ENCODE measurements at places on chromosomes 5 and 9.

- DNase-seq = no peak
Measured at GRCh38 chr5:158246661-158247060, 387.7 kb upstream of the CLINT1 start.

DNA sequence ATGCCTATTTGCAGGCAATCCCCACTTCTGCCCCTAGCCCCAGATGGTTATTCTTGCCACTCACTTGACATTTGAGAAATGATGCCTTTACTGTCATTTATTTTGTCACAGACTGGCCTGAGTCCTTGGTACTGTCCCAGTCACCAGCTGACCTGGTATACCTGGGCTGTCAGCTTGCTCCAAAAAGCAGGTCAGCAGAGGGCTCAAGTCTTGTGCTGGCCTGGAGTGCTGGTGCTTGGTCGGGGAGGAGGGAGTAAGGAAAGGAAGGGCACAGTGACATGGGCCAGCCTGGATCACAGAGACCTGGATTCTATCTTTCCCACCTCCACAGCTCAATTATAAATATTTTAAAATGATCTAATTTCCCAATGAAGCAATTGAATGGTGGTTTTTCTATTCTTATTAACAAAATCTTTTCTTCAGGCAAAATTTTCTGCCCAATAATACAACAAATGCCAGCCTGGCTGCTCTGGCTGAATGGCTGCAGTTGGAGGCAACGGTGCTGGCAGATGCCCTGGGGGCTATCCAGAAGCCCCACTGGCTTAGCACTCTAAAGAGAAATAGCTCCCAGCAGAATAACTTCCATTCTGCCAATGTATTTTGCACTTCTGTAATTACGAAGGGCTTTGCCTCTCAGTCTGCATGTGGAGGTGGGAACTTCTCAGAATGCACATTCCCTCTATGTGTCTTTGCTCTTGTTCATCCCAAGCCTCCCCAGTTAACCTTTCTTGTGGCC lies 160.6 kb downstream of the GADD45G start:
- DNase-seq = no peak

GRCh38 chr5:157100140-157100679 lies 8.6 kb downstream of the HAVCR2 start:
- DNase-seq = no peak

GRCh38 chr9:14750821-14751220 lies 28.3 kb upstream of the CER1 start:
- DNase-seq = no peak

GRCh38 chr5:149731617-149732323 lies 1.7 kb downstream of the PPARGC1B start:
- peak; percentile 58 for DNase-seq

GRCh38 chr5:80192507-80193241 lies 63.2 kb downstream of the SERINC5 start:
- no peak for DNase-seq

- no peak for DNase-seq
Measured at GRCh38 chr5:176741561-176742211, 68.7 kb upstream of the UNC5A start.

DNA sequence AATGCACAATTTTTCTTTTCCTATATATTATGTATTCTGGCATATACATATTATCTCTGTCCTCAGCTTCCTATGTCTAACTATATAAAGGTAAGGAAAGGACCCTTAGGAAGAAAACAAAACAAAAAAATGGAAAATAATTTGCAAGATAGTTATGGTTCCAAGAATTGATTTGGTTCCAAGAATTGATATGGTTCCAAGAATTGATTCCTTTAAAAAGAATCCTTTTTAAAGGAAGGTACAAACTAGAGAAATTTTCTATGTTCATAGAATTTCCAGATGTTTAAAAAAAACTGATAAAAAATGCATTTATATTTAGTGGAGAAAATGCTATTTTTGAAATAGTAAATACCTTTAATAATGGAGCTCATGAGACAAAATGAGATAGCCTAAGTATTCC lies 12.1 kb downstream of the LYRM7 start:
- DNase-seq = no peak

GRCh38 chr9:35920051-35920620 lies 10.8 kb downstream of the SPAAR start:
- no peak for DNase-seq

DNA sequence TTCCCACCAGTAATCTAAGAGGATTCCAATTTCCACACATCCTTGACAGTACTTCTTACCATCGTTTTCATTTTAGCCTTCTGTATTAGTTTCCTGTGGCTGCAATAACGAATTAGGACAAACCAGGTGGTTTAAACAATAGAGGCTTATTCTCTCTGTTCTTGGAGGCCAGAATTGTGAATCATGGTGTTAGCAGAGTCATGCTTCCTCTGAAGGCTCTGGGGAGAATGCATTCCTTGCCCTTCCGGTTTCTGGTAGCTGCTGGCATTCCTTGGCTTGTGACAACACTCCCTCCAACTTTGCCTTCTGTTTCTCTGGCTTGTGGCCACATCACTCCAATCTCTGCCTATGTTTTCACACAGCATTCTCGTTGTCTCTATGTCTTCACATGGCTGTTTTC lies 23.5 kb downstream of the RIGI start:
- no peak for DNase-seq

- peak; percentile 62 for DNase-seq
Measured at GRCh38 chr5:172450861-172451695, 3.2 kb downstream of the SH3PXD2B start.

DNA sequence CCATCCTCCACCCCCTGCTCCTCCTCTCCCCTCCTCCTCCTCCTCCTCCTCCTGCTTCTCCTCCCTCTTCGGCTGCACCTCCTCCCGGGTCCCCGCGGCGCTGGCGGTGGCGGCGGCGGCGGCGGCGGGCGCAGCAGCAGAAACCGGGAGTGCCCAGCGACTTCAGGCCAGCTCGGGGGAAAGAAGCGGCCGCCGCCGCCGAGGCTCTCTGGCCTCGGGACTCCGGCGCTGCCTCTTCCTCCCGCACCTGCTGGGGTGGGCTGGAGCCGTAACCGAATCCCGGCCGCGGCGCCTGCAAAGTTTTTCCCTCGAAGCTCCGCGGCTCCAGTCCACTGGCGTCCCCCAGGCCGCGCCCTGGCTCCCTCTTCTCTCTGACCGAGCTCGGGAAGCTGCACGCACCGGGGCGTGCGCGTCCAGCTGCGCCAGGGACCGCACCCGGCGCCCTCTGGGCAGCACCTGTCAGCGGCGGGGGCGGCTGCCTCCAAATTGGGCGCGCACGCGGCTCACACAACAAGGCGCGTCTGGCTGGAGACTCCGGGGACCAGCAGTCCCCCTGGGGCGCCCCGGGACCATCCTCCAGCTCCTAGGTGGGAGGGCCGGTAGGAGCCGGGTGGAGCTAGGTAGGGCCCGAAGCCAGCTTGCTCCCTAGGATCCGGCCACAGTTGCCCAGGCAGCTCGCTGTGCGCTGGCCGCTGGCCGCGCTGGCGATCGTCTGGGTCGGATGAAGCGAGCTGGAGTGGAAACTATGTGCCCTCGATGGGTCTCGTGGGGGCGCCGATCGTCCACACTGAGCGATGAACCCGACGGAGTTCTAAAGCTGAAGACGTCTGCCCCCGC lies at the start of gene MCTP1:
MCTP1 (minus strand) TSS at position 523 of the 837 bp plus-strand sequence.
- no peak for DNase-seq

GRCh38 chr5:142924135-142924883 lies 154.1 kb downstream of the ARHGAP26 start:
- DNase-seq = no peak

DNA sequence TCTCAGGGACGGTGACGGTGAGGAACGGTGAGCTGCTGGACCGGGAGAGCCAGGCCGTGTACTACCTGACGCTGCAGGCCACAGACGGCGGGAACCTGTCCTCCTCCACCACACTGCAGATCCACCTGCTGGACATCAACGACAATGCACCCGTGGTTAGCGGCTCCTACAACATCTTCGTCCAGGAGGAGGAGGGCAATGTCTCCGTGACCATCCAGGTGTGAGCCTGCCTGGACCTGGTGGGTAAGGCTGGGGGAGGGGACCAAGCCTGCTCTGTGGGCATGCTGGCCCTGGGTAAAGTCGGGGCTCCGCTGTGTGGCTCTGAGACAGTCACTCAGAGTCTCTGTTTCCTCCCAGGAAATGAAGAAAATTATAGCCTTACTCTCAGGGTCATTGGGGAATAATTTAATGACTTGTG lies 29.3 kb downstream of the CDHR2 start:
- DNase-seq = no peak

- no peak for DNase-seq
Measured at GRCh38 chr5:67639313-67639712, 442.7 kb upstream of the CD180 start.

DNA sequence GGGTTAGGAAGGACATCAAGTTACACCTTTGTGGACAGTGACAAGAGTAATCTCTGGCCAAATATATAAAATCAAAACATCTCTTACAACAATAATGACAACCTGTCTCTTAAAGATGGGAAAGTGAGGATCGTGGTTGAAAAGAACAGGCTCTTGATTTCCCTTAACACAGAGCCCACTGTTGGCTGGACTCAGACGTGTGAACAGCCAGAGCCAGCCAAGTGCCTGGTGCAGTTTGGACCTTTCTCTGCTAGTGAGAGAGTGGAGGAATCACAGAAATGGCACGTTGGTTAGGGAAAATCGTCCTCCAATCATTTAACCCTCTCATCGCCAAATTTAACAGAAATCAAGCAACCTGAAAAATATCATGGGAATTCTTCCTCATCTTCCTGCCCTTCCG lies 131.3 kb downstream of the GNA14 start:
- DNase-seq = no peak

DNA sequence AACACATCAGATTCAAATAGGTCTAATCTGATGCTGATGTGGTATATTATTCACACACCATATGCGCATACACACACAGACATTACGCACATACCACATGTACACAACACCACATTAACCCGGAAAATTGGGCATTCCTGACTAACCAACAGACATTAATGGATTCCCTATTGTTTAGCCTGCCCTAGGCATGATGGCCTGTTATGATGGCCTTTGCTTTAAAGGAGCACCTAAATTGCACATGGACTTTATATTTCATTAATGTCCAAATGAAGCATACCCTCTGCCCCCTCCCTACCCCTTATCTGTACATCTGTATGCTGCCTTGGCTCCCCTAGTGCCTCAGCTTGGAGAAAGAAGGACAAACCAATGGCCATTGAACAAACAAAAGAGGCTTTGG lies 127.7 kb upstream of the PRLR start:
- no peak for DNase-seq

- no peak for DNase-seq
Measured at GRCh38 chr5:154242964-154243376, 52.4 kb downstream of the GALNT10 start.

- DNase-seq = no peak
Measured at GRCh38 chr5:164336906-164337305, 831.5 kb downstream of the MAT2B start.

DNA sequence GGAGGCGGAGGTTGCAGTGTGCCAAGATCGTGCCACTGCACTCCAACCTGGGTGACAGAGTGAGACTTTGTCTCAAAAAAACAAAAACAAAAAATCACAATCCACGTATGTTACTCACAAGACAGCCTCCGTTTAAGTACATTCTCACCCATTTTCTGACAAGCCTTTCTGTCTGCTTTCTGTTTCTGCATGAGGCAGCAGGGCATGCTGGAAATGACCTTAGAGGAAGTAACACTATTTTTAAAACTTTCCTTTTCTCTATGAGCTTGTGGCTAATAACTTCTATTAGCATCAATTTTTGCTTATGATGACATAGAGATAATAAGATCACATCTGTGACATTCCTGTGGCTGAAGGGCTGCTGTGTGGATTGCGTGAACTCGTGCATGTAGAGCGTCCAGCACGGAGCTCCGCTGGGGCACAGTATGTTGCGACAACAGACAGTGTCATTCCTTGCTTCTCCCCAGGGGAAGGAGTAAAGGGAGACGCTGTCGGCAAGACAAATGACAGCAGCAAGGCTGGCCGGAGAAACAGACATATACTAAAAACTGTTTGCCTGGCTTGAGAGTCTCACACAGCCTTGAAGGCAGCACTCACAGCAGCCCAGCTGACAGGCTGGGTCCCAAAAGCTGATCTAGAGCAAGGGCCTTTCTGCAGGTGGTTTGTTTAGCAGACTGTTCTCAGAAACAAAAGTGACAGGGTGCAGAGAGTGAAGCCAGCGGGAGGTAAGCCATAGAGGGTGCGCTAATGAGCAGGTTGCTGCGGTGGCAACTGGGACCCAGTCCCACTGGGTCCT lies 1.6 kb downstream of the BTNL3 start:
- no peak for DNase-seq

GRCh38 chr9:137454597-137455358 lies 4.4 kb downstream of the NSMF start:
- no peak for DNase-seq

- DNase-seq = no peak
Measured at GRCh38 chr5:96645091-96645490, 17.1 kb upstream of the CAST start.

DNA sequence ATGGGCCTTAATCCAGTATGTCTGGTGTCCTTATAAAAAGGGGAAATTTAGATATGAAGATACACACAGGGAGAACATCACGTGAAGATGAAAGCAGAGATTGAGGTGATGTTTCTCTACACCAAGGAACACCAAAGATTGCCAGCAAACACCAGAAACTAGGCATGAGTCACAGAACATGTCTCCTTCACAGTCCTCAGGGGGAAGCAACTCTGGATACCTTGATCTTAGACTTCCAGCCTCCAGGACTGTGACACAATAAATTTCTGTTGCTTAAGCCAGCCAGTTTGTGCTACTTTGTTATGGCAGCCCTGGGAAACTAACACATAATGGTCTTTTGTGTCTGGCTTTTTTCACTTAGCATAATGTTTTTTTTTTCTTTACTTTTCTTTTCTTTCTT lies 41.2 kb upstream of the STRBP start:
- no peak for DNase-seq

GRCh38 chr5:113083481-113083880 lies 106.9 kb downstream of the DCP2 start:
- DNase-seq = no peak

GRCh38 chr9:130963916-130964315 lies 24.9 kb upstream of the FIBCD1 start:
- DNase-seq = no peak

- no peak for DNase-seq
Measured at GRCh38 chr5:34621277-34622097, 34.6 kb upstream of the RAI14 start.
